ENCODE measurements at places on chromosomes 6 and 20.
A peak's percentile ranks its signal among the peaks of the same experiment; 100 is the strongest.

DNA sequence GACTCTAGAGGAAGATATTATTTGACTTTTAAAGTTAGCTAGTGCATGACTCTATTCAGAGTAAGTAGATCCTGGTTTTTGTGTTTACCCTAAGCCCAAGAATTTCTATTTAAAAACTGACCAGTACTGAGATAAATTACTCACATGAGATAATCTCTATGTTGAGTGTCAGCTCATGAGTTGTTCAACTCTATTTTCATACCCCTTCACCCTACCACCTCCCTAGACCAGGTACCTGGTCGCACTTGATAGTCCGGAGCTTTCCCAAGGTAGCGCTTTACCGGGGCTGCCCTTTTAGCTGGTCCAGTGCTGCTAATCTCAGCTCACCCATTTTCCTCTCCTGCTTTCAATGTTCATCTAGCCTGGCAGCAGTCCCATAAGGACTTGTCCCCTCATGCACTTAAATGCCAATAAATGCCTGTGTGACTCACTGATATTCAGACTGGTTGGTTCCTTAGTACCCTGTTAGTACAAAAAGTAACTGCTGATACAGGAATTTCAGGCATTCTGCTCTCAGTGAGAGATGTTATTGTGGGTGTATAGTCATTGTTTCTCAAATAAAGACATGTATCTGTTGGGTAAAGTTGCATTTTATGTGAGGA lies 503.9 kb downstream of the ADGRB3 start:
- no peak for DNase-seq

- no peak for DNase-seq
Measured at GRCh38 chr20:58271606-58272351, 37.7 kb upstream of the RAB22A start.

- DNase-seq: peak; percentile 63
Measured at GRCh38 chr6:100257793-100258395, 206.8 kb downstream of the SIM1 start.

GRCh38 chr20:416950-417800 lies 9.1 kb downstream of the RBCK1 start:
- no peak for DNase-seq

GRCh38 chr20:8522168-8522567 lies 390.1 kb downstream of the PLCB1 start:
- no peak for DNase-seq

GRCh38 chr6:118012944-118013343 lies 105.9 kb downstream of the SLC35F1 start:
- no peak for DNase-seq

Measured in NB4 (cell line).